HS-5 (cell line): ENCODE measurements at places on chromosomes 1 and 21.

- no peak for DNase-seq
Measured at GRCh38 chr1:225461533-225462428, 33.9 kb upstream of the LBR start.

GRCh38 chr21:33140288-33140687, 70.3 kb downstream of the OLIG1 start:
- DNase-seq: no peak

DNA sequence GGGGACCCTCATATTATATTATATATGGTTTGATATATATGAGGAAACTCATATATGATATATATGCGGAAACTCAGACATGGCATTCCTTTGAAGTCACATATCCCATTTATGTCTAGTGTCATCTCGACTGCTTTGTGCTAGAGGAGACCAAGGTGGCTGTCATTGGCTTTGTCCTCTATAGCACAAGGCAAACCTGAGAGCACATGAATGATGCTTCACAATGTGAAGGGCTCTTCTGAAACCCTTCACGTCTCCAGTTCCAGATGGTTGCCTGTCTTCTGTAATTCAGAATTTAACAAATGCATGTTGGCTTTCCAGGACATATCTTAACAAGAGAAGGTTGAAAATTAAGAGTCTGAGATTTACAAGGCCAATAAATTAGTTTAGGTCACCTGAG, 303.6 kb downstream of the BARHL2 start:
- DNase-seq: no peak

DNA sequence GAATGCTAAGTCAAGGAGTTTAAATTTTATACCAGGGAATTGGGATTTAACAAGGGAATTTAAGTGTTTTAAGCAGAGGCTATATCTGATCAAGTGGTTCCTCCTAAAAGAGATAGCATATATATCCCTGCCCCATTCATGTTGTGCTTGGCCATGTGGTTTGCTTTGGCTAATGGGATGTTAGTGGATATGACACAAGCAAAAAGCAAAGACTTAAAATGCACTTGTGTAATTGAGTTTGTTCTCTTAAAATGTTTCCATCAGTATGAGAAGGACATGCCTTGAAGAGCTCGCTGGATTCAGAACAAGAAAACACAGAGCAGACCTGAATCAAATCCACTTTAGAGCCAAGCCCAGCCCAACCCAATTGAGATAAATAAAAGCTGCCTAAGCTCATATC, 22.4 kb downstream of the C1orf87 start:
- no peak for DNase-seq

GRCh38 chr1:243798726-243799125, 51.3 kb downstream of the AKT3 start:
- DNase-seq: peak; percentile 91

DNA sequence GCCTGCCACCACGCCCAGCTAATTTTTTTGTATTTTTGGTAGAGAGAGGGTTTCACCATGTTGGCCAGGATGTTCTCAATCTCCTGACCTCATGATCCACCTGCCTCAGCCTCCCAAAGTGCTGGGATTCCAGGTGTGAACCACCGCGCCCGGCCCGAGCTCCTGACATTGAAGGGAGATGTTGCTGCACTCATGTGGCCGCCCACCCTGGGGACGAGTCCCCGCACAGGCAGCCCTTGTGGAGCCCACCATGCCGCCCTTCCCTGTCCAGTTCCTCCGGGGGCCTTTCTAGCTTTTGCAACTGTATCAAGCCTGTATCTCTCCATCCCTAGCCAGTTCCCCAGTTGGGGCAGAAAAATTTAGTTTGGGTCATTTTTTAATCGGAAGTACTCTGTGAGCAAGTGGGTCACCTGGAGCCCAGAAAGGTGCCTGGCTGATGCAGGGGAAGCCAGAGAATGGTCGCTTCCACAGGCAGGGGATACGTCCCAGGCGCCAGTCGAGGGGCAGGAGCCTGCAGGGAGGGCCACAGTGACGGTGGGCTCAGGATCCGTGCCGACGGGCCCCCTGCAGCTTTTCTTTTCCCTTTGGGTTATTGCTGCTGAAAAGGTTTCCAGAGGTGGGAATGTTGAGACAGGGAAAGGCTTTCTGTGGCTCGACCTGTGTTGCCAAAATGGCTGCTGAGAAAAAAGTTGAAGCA, 20.4 kb downstream of the PCNT start:
- DNase-seq: no peak

DNA sequence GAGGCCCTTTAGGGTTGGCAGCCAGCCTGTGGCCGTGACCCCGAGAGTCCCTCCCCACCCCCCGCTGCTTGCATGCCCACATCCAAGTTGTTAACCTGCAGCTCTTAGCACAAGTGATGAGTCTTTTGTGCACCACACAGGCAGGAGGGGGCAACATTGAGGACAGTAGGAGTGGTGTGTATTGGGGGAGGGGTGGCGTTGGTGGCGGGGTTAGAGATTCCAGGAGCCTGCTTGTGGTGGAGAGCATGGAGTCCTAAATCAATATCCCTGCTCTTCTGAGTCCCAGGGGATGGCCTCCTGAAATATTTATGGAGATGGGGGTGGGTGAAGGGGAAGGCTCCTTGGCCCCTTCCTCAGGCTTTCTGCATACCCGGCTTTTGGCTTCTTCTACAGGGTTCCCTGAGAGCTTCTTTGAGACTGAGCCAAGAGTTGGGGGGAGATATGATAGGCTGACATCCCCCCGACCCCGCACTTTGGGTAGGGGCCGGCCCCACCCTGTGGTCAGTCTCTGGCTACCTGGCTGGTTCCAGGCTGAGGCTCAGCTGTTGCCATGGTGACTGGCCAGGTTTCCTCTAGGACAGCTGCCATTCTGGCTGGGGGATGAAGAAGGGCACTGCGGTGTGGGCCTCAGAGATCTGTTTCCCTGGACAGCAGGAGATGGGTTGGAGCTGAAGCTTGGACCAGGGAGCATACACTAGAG, 5.0 kb downstream of the CHRNB2 start:
- DNase-seq: no peak

GRCh38 chr21:34779860-34780259, 111.1 kb downstream of the CLIC6 start:
- no peak for DNase-seq

DNA sequence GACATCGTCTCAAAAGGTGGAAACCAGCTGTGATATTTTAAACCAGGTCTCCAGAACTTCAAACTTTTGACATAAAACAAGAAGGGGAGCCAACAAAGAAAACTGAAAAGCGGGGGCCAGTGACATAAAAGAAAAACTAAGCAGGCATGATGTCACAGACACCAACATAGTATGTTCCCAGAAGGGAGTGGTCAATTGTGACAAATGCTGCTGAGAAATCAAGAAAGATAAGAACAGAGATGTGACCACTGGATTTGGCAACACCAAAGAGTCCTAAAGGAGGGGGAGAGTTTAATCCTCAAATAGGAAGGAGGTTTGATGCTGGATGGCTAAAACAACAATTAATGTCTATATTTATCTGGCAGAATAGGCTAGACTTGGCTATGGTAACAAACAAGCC, 2.3 kb upstream of the RNF19B start:
- no peak for DNase-seq

GRCh38 chr1:229191066-229191674, 79.7 kb upstream of the RAB4A start:
- no peak for DNase-seq

DNA sequence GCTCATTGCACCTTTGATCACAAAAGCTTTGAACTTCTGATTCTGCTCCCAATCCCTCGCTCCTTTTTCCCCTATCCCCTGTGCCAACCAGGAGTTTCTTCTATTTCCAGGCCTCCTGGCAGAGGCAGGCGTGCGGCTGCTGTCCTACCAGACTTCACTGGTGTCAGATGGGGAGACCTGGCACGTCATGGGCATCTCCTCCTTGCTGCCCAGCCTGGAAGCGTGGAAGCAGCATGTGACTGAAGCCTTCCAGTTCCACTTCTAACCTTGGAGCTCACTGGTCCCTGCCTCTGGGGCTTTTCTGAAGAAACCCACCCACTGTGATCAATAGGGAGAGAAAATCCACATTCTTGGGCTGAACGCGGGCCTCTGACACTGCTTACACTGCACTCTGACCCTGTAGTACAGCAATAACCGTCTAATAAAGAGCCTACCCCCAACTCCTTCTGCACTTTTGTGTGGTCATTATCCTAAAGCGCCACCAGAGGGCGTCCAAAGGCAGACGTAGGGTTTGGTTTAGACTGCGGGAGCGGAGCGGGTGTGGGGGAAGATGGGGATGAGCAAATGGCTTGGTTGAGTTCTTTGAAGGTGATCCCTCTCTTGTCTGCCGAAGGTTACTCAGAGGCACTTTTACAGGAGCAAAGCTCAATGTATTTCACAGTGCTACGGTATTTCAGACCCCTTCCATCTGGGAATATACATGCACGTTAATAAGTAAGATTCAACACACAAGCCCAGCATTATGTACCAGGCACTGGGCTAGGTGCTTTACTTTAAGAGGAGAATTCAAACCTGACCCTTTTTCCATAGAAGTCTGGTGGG, 24.7 kb downstream of the HMGCS2 start:
- DNase-seq: peak; percentile 28

DNA sequence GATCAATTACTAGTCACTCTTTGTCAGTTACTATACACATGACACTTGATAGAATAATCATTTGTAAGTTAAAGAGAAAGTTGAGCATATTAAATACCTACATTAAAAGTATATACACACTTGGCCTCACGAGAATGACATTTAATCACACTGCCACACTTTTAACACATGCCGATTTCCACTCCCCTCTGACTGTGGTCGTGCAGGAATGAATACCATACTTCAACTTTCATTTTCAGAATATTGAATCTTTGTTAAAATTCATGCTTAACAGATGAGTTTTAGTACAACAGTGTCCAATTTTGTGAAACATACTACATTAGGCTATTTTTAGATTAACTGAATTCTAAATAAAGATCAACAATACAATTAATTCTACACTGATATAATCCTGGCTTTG, 78.2 kb upstream of the SDC3 start:
- no peak for DNase-seq

DNA sequence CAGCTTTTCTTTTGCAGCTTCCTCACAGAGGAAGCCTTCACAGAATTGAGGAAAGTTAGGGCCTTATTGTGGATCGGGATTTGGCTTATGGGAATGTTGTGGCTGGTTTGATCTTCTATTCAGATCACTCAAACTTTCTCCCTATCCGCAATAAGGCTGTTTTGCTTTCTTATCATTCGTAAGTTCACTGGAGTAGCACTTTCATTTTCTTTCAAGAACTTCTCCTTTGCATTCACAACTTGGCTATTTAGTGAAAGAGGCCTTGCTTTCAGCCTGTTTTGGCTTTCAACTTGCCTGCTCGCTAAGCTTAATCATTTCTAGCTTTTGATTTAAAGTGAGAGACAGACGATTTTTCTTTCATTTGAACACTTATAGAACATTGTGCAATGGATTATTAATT, 181.9 kb upstream of the B3GALT2 start:
- DNase-seq: no peak

- no peak for DNase-seq
Measured at GRCh38 chr21:30148906-30149305, 17.7 kb downstream of the CLDN17 start.

DNA sequence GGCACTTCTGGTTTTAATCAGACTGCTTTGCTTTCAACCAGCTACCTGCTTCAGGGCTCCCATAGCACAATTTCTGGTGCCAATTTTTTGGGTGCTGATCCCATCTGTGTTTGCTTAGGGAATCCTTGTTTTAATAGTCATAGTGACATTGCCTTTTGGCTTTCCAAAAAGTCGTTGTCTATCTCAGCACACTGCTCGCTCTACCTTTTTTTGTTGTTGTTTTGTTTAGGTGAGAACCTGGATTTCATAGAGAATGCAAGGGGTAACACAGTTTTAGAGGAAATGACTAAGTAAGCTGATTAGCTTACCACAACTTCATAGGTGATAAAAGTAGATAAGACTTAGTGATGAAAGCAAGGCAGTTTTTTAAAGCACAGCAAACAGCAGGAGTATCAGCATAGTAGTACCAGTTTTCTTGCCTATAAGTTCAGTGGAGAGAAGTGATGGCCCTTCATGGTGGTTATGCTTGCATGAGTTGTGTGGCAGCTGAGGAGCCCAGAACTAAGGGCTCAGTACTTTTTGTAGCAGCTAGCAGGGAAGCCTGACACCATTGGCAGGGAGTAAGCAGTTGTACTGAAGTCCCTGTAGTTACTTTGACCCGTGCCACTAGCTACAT, 31.3 kb downstream of the NEK7 start:
- DNase-seq: no peak

- DNase-seq: no peak
Measured at GRCh38 chr1:158022554-158023312, 29.3 kb downstream of the KIRREL1 start.

- DNase-seq: no peak
Measured at GRCh38 chr1:14350197-14350596, 248.3 kb upstream of the KAZN start.
